Stimulated activated CD8-positive, alpha-beta memory T cell treated with anti-CD3 and anti-CD28 coated beads, Interleukin-7, amount 100 ng/mL, for 1 hour (primary cell): ENCODE measurements at places on chromosomes 5 and 9.

DNA sequence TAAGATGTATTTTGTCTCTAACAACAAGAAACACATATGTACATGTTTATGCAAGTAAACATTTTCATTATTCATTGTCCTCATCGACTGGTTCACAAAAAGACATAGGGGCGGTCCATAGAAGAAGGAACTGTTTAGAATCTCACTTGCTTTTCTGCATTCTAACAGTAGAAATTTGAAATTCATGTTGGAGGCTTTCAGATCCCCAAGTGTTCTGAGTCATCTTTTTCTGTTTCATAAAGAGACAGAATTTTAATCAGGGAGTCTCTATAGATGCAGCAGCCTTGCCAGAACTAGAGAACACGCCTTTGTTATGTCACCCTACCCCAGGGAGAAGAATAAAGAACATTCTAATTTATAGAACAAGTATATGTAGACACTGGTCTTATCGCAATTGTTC, 324.3 kb downstream of the GABRG2 start:
- DNase-seq: no peak

DNA sequence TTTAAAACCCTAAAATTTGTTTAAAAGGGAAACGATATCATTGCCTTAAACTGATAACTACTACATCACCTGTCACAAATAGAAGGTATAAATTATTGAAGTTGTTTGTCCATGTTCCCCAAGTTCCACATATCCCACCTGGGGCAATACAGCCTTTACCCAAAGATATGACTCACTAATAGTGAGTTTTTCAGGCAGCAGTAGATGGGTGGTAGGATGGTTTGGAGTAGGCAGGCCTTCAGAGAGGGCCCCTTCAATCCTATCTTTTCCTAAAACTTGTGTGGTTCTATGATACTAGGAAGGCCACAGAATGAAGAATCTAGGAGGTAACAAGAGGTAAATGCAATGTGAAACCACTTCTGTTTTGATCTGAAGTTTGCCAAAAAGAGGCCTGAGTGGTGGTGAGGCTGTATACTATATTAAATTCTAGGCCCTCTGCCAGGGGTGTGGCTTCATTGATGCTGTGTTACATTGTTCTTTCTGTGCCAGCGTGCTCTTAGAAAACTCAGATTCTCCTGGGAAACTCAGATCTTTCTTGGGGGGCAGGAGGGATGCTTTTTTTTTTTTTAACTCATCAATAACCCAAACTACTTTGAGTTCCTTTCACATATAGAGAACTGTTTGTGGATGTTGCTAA, 7.2 kb downstream of the CYSTM1 start:
- DNase-seq: no peak

DNA sequence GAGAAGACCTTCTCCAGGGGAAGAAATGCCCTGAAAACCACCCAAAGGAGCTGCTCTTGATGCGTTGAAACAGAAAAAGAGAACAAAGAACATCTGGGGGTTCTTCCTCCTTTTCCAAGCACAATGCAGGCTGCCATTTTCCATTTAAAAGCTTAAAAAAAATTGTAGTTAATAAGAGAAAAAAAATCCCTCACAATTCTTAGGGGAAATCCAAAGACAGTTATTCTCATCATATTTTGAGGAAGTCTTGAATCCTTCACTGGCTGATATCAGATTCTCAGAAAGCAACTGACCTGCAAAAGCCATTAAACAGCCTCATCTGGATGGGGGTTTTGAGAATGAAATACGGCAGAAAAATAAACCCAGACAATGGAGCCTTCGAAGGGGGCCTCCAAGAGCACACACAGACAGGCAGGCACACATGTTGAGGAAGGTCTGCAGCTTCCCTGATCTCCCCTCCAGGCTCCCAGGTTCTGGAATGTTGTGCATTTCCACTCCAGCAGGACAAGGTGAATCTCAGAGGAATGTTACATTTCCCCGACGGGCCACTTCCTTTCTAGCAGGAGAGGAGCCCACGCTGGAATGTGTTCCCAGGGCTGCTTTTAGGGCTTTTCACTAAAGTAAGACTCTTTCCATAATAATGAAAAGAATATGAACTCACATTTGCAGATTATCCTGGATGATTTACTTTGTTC, 159.4 kb upstream of the S1PR3 start:
- DNase-seq: no peak

DNA sequence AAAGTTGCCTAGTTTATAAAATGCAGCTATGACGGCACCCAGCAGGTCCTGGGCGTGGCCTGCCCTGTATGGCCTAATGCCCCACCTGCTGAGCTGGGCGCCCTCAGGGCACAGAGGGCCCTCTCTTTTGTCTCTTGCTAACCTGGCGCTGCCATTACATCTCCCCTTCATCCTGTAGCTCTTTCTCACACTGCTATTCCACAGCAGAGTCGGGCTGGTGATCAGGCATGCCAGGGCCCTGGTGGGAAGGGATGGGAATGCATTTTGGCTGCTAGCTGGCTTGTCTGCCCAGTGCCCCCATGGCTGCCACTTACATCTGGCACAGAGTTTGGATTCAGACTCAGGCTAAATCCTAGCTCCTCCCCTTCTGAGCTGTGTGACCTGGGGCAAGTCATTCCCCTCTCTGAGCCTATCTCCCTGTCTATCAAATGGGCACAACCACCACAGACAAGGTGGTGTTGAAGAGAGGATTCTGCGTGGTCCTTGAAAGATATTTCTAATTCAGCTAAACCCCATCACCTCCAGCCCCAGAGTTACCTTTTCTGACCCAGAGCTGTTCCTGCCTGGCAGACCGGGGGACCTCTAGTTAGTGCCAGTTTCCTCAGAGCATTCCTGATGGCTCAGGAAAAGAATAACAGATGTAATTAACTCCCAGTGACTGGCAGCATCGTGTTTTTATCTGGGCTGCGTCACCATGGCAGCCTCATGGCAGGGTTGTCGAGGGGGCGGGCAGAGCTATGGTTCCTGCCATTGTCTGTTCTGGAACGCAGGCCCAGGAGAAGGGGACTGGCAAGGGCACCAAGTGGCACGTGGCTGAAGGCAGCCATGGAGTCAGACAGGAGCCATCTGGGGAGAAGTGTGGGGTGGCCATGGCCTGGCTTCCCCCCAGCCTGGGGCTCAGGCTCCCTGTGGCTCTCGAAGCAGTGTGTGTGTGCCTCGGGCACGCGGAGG, 6.3 kb downstream of the PRR7 start:
- DNase-seq: no peak

GRCh38 chr9:112029921-112030444, 133.4 kb downstream of the UGCG start:
- no peak for DNase-seq
